GOT3 (cell line): ENCODE measurements at places on chromosomes 16 and 17.

- DNase-seq: no peak
Observed at GRCh38 chr16:89434490-89434889, 55.9 kb downstream of the ANKRD11 start.

DNA sequence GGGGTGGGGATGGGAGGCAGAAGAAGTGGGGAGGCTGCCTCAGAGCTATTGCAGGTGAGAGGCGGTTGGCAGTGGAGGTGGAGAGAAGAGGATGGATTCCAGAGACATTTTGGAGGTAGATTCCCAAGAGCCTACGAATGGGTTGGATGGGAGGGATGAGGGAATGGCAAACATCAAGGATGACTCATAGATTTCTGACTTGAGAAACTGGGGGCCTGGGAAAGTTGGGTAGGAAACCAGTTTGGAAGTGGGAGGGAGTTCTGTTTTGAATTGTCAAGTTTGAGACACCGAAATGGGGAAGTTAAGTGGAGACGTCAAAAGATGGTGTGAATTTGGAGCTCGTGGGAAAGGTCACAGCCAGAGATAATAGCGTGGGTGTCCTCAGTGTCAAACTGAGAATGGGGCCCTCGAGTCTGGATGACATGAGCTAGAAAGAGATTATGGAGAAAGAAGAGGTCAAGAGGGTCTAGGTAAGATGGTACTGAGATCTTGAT is 6.2 kb upstream of the CYLD start:
- no peak for DNase-seq

DNA sequence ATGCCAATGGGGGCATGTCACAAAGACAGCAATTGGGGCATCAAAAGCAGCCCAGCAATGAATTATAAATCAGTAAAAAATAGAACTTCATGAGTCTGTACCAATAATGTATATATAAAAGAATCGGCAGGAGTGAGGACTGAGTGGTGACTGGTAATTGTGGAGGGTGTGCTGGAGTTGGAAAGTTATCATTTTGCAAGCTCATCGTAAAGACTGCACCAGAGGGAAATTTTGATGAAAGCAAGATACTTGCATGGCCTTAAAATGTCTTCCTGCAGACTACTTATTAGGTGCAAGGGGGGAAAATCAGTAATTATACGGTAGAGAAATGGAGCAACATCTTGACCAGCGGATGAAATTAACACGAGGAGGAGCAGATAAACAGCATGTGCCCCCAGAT is 138.9 kb downstream of the AATF start:
- DNase-seq: no peak

- no peak for DNase-seq
Observed at GRCh38 chr17:77085926-77086432, 54.8 kb upstream of the SEC14L1 start.

- no peak for DNase-seq
Observed at GRCh38 chr17:7083592-7083991, 3.5 kb upstream of the CLEC10A start.

DNA sequence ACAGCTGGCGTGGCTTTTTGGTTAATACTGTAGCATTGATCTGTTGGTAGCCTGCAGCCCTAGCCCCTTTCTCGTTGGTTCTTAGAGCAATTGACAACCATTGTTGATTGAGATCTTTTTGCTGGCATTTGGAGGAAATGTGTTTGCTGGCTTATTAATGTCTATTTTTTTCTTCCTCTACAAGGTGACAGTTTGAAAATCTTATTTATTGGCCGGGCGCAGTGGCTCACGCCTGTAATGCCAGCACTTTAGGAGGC is 1.8 kb downstream of the ATXN2L start:
- DNase-seq: no peak

DNA sequence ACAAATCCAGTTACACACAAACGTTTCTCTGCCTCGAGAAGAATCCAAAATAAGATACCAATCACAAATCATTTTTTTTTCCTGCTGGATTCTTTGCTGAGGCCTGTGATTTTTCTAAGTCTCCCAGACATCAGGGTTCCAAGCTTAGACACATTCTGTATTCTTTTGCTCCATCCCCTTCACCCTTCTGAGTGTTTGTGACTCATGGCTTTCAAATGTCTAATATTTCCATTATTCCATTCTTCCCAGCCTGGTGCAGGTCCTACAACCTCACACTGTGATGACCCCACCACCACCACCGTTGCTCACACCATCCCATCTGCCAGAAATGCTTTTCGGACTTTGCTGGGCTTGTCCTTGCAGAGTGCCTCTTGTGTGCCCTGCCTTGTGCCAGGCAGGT is 480.1 kb downstream of the SOX9 start:
- no peak for DNase-seq

DNA sequence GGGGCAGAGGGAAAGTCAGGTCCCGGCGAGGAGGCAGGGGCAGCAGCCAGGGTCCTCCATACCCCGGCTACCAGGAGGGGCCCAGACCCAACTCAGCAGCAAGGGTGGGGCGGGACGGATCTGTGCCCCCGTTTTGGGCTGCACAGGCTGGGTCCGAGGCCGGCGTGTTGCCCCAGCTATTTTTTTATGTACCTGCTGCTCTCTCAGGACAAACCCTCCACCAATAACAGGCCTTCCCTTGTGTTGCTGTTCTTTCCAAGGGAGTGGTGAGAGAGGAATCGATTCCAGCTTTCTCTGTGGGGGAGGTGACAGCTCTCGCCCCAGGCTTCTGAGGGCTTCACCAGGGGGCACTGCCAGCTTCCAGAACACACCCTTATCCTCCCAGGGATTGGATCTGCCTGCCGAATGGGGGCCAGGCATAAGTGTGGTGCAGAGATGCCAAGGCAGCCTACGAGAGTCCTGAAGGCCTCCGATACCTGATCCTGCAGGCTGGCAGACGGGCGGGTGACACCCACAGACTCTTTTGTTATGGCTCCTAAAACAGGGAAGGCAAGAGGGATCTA is 22.3 kb downstream of the RTN4RL1 start:
- no peak for DNase-seq

DNA sequence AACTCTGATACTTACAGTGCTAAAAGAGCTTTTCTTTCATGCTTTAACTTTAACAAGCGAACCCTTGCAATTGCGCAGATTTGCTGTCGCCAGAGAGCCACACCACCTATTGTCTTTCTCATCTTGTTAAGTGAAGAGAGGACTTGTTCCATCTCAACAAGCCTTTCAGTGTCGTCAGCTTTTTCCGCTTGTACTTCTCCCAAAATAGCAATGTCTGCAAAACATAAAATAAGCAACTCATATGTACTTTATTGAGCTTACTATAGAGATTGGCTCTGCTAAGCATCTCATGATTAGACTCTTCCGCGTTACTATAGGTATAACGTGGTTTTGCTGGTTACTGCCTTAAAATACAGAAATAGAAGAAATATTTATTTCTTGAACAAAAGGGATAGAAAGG is 51.9 kb downstream of the ABCA8 start:
- no peak for DNase-seq

GRCh38 chr17:8740486-8740885 is 4.2 kb downstream of the CCDC42 start:
- DNase-seq: no peak

DNA sequence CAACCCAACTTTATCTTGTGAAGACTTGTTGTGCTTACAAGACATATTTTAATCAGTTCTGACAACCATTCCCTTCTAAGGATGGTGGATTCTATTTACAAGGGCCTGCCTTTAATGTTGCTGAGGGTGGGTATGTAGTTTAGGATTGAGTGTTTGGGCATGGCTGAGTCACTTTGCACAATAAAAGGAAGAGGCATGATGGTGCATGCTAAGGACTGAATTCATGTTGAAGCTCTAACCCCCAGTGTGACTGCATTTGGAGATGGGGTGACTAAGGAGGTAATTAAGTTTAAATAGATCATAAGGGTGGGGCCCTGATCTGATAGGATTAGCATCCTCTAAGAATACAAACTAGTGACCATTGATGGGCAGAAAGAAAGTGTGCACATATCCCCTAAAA is 196.1 kb upstream of the HS3ST3A1 start:
- no peak for DNase-seq

- no peak for DNase-seq
Observed at GRCh38 chr17:81740395-81740961, 28.4 kb downstream of the SLC25A10 start.

DNA sequence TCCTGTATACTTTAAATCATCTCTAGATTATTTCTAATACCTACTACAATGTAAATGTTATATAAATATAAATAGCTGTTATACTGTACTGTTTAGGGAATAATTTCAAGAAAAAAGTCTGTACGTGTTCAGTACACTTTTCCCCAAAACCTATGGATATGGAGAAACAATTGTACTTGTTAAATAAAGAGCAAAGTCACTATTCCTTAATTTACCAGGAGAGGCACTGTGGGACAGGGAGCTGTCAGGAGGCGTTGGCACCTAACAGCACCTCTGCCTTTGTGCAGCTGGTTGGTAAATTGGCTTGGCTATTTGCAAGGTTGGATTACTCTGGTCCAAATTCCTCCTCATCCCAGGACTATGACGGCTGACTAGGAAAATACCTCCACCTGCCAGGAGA is 28.0 kb downstream of the CRHR1 start:
- DNase-seq: no peak

GRCh38 chr16:19743816-19744159 is 25.7 kb downstream of the IQCK start:
- DNase-seq: no peak

- no peak for DNase-seq
Observed at GRCh38 chr16:80994451-80994850, 12.2 kb downstream of the CMC2 start.

DNA sequence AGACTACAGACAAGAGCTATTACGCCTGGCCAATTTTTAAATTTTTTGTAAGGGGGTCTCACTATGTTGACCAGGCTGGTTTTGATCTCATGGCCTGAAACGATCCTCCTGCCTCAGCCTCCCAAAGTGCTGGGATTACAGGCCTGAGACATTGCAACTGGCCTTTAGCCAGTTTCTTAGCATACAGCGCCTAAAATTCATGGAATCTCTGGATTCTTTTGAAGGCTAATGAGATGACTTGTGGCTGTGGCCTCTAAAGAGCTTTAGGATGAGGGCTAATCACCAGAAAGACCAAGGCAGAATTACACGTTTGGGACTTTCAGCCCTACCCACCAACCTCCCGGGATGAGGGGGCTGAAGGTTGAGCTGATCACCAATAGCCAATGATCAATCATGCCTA is 34.6 kb downstream of the AKAP10 start:
- no peak for DNase-seq

GRCh38 chr17:20059728-20060188 is 50.6 kb downstream of the SPECC1 start:
- no peak for DNase-seq

DNA sequence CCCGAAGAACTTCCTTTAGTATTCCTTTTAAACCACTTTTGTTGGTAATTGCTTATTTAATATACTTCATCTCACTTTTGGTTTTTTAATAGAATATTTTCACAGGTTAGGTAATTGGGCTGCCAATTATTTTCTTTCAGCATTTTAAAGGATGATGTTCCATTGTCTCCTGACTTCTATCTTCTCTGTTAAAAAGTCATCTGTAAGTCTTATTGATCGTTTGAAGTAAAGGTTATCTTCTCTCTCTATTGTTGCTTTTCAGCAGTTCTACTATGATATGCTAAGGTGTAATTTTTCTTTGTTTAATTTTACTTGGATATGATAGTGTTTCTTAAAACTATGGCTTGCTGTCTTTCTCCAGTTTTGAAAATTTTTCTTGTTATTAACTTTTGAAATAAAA is 307.5 kb downstream of the MAP2K4 start:
- DNase-seq: no peak

- DNase-seq: no peak
Observed at GRCh38 chr17:64002658-64003525, 4.7 kb downstream of the PRR29 start.

DNA sequence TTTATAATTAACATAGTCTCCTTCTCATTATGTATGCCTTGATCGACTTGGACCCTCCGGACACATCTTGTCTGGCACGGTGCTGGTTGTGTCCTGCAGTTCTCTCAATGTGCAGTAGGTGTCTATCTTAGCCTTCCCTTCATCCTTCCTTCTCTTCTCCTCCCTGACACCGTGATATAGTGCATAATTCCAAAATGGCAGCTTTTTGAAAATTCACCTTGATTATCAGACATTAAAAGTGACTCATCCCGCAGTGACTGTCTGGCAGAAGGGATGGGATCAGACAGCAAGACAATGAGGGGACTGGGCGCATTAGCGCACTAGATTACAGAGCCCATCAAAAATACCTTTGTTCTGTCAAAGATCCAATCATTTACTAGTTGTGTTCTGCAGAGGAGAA is 70.0 kb upstream of the PMFBP1 start:
- no peak for DNase-seq

GRCh38 chr16:75931970-75932369 is 205.7 kb upstream of the CPHXL start:
- DNase-seq: no peak

GRCh38 chr16:53753431-53753830 is 49.5 kb downstream of the FTO start:
- DNase-seq: no peak

DNA sequence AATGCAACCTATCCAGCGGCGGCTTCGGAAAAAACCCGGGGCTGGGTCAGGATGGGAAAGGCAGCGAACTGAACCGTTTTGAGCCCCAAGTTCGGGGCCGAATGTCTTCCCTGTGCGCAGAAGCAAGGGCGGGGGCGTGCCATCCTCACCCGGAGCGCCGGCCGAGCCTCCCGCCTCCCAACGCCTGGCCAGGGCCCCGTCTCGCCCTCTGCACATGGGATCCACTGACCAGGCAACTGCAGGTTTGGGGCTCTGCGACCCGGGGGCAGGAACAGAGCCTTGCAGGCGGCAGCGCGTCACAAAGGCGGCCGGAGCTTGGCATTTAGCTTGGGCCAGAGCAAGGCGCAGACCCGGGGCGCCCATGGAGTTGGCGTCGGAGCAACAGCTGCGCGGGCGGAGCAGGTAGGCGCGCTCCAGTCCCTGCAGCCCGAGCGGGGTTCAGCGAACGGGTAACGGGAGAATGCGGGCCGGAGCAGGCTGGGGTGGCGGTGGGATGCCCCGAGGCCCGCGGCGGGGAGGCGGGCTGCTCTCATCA is at the start of gene FBXO39:
FBXO39 (plus strand) TSS at position 345 of the 535 bp plus-strand sequence. CDS start 3,654 bp downstream, outside the sequence.
- no peak for DNase-seq

DNA sequence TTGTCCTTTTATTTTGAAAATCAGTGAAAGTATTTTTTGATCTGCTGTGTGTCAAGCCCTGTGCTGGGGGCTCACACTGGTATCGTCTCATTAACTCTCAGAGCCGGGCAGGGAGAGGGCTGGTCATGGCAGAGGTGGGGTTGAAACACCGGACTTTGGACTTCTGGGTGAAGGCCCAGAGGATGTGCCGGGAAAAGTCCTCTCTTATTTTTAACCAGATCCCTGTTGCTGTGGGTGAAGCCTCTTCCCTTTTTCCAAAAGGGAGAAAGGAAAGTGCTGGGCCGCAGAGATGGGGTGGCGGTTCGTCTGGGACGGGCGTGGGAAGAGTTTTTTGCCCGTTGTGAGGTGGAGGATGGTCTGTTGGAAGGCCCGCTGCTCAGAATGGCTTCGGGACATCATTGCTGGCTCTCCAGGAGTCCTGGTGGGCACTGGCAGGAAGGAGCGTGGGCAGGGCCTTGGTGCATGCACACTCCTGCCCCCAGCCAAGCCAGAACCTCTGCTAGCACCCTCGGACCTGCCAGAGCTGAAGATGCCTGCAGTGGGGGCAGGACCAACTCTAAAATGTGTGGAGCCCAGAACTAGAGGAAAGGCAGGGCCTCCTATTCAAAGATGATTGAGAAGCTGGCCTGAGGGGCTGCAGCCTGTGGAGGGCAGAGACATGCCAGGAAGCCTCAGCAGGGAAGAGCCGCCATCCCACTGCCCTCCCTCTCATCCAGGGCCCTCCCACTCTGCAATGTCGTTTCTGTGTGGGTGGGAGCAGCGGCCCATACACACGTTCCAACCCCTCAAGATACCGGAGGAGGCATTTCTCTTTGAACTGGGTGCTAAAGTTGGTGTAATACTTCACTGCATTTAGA is 213.2 kb downstream of the CCDC182 start:
- no peak for DNase-seq

GRCh38 chr17:69516225-69516624 is 101.7 kb downstream of the MAP2K6 start:
- no peak for DNase-seq
